ENCODE measurements at places on chromosomes 11 and 22.

GRCh38 chr22:32858121-32858703 is 56.7 kb downstream of the TIMP3 start:
- no peak for DNase-seq

- no peak for DNase-seq
These were observed 23.0 kb downstream of the MYO18B start for GRCh38 chr22:25765016-25765367.

- DNase-seq = no peak
These were observed 2284.5 kb downstream of the LRRC4C start for GRCh38 chr11:39174965-39175364.

DNA sequence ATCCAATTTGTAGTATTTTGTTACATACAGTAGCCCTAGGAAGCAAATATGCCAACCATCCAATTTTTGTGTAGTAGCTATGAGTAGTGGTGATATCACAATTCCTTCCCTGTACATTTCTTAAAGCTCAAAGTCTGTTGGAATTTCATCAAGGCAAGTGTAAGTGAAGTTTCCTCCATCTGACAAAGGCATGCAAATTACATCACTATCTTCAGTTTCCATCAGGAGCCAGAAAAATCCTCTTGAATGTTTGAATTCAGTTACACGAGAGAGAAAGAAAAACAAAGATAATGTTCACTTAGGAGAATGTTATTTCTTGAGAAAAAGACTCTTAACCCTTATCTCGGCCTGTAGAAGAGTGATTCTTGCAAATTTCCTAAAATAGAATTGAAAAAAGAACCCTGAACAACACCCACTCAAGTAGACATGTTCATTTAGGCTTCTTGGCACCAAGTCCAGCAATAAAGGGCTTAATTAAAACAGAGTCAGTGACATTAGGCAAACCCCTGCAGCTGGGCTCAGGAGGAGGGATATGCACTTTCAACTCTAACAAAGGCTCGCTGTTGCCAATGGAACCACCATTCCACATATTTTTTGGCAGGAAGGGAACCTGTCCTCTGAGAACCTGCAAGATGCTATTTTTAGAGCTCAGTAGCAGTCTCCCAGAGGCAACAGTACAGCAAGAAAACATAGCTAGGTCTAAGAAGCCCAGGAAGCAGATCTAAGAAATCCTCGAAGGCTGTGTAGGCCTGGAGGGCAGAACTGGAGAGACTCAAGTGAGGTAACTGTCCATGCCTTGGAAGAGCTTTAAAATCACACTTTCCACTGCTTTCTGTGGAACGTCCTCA is 144.6 kb downstream of the CCDC81 start:
- no peak for DNase-seq
